Epithelial cell of proximal tubule (primary cell): ENCODE measurements at places on chromosomes 5 and 9. TPM values are rescaled to one million over a fixed set of nuclear protein-coding genes. Genes with fewer than 3 reads are reported as not detected.

The IFNA13 gene
- total RNA-seq = not detected in 2 replicates

- no peak for DNase-seq
Measured at GRCh38 chr5:81006947-81007636, 46.9 kb downstream of the RASGRF2 start.

GRCh38 chr5:129362456-129362855 lies 97.6 kb upstream of the ADAMTS19 start:
- DNase-seq = no peak

DNA sequence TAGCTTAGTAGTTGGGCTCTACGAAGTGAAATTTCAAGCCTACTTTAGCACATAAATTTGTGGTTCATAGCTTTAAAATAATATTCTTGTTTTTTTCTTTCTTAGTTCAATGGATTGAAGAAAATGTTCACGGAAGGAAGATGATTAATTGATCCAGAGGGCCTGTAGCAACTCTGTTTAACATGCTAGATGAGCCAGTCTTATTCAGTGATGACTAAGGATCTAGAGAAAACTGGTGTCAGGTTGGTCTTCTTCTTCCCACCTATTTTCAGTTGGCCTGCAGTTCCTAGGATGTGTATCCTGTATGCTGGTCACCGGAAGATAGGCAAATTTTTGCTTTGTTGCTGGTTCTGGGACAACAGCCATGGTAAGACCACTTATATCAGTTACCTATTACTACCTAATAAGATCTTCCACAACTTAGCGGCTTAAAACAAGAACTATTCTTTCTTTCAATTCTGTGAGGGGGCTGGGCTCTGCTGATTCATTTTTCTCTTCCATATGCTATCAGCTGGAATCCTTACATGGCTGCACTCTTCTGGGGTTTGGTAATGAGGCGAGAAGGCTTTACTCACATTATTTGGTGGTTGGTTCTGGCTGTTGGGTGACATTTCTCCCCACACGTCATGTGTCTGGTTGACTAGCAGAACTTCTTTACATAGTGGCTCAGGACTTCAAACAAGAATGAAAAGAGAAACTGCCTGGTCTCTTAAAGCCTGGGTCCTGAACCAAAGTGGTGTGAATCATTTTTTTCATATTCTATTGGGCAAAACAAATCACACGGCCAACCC lies 182.7 kb upstream of the ACTBL2 start:
- DNase-seq = no peak

DNA sequence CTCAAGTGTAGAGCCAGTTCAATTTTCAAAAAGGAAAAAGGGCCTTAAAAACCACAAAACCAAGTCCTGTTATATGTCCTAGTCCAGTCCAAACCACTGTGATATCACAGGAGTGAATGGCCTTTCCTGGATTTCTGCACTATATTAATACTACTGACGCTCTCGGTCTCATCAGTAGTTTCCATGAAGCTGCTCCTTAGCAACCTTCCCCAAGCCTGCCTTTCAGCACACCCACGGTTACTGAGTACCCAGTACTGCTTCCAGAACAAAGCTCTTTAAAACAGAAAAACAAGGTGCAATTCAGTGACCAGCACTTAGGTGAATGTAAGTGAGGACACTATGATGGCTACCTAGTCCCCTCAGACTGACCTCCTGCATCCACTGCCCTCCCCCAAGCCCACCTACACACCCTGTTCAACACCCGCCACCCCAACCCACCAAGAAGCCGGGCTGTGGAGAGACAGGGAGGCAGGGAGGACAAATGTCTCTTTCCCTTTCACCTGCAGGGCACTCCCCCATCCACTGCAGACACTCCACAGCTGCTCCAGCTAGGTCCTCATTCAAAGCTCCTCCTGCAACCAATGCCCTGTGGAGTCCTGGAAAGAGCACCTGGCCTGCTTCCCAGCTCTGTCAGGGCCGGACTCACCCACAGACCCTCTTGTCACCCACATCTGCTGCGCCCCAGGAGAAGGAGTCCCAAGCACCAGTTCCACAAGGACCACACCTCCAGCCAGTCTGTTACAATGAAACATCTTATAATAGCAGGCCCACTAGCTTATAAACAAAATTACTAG lies 25.9 kb downstream of the PSMB7 start:
- DNase-seq = no peak

DNA sequence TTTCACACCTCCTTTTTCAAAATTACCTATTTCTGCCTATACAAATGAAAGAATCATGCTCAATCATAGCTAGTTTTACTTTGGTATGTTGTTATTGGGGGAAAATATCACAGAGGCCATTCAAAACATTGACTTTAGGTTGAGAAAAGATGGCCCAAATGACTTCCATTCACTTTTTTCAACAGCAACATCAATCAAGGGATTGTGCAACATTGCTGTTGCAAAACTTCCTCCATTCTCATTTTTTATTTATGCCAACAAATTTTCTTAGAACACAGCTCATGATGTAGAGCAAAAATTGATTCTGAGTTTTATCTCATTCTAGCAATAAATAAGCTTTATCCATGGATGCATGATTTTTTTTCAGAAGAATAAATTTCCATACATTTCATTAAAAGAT lies 93.6 kb upstream of the RORB start:
- no peak for DNase-seq

The TMEM252 gene
- not detected in 2 replicates for total RNA-seq

The GPR150 gene
- total RNA-seq = 0.58 TPM in 1 of 2 replicates, not detected in the other

DNA sequence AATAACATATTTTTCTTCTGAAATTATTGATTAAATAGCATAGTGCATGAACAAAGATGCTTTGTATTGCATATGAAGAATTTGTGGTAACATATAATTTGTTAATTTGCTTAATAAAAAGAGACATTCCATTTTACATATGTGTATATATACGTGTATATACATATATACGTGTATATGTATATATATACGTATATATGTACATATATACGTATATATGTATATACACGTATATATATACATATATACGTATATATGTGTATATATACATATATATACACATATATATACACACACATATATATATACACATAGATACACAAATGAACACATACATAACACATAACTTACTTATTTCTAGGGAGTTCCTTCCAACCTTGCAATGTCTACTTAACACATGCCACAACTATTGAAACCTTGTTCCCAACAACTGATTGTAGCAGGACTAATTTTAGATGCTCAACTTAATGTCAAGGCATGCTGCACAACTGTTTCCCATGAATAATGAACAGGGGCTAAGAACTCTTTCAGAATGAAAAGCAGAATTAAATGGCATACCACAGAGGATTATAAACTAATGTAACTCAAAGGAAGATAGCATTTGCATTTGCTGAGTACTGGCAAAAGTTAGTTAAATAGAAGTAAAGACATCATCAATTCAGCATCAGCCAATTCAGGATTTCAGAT lies 17.4 kb downstream of the KIF24 start:
- DNase-seq = no peak

GRCh38 chr5:66306844-66307315 lies 162.8 kb downstream of the SREK1 start:
- no peak for DNase-seq

GRCh38 chr9:9997585-9997984 lies 615.2 kb downstream of the PTPRD start:
- no peak for DNase-seq

The SLC36A3 gene
- not detected in 2 replicates for total RNA-seq

GRCh38 chr9:132214027-132214622 lies 52.3 kb downstream of the NTNG2 start:
- no peak for DNase-seq

- no peak for DNase-seq
Measured at GRCh38 chr5:138694146-138694545, 59.1 kb upstream of the CTNNA1 start.

DNA sequence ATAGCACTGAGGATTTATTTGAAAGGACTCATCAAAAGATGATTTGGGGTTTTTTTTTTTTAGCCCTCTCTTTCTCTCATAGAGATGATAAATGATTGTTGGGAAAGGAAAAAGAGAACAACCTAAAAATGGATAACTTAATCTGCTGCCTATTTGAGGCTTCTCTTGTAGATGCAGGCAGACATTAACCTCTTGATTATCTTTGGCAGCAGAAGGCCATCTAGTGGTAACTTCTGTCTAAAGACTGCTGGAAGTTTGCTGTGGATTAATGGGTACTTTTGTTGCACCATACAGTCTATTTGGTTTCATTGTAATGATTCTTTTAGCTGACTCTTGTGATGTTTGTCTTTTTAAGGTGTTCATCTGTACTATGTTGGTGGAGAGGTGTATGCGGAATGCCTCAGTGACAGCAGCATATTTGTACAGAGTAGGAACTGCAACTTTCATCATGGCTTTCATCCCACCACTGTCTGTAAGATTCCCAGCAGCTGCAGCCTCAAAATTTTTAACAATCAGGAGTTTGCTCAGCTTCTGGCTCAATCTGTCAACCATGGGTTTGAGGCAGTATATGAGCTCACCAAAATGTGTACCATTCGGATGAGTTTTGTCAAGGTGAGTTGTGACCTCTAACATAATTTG lies 18.8 kb downstream of the SMIM32 start:
- DNase-seq = no peak

DNA sequence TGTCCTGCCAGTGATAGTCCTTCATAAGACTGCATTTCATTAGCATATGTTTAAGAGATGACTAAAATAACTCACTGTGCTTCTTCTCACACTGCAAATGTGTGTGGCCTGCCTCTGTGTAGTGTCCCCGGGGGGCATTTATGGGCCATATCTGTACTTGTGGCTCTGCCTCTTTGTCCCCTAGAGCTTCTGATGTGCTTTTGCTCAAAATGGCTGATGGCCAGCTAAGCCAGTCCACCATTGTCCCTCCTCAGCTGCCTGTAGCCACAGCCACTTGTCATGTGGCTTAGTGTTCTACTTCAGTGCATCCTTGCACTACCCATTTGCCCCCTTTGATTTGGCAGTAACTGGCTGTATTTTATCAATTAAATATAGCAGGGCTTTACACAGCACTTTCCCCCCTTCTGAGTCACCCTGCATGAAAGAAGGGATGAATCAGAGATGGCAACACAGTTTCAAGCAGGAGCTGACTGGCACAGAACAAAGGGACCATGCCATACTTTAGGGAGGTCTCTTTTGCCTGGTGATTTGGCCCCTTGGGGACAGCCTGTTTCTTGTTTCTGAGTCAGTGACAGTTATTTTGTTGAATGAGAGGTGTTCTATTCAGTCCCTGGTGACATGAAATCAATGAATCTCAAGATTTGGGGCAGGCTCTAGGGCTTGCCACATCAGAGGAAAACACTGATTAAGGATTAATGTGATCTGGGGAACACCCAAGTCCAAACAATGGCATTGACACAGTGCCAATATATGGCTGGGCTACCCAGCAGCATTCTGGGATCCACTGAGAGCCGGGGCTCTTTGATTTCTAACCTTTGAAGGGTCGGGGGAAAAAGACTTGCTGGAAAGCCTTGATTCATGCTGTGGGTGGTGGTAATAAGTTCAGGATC lies 245.5 kb downstream of the SMARCA2 start:
- DNase-seq = peak; percentile 66

GRCh38 chr5:90793183-90793582 lies 234.6 kb downstream of the ADGRV1 start:
- no peak for DNase-seq

GRCh38 chr9:127495884-127496555 lies 44.7 kb downstream of the LRSAM1 start:
- DNase-seq = no peak

The ANKRD33B gene
- total RNA-seq = 2.3 and 3.9 TPM in 2 replicates

The LAMC3 gene
- 0.14 and 0.29 TPM in 2 replicates for total RNA-seq

- DNase-seq = no peak
Measured at GRCh38 chr9:137188086-137188489, 272 bp downstream of the ANAPC2 start.

GRCh38 chr5:142319105-142319504 lies 5.7 kb downstream of the SPRY4 start:
- DNase-seq = no peak

- no peak for DNase-seq
Measured at GRCh38 chr5:170783498-170784247, at the start of gene GABRP. Gene GABRP, plus strand, starts transcription at chr5:170783725. Its CDS starts 4,891 bp downstream, at chr5:170788616.

GRCh38 chr9:13175732-13176131 lies 103.8 kb downstream of the MPDZ start:
- DNase-seq = no peak

The IFNB1 gene
- not detected in 2 replicates for total RNA-seq

DNA sequence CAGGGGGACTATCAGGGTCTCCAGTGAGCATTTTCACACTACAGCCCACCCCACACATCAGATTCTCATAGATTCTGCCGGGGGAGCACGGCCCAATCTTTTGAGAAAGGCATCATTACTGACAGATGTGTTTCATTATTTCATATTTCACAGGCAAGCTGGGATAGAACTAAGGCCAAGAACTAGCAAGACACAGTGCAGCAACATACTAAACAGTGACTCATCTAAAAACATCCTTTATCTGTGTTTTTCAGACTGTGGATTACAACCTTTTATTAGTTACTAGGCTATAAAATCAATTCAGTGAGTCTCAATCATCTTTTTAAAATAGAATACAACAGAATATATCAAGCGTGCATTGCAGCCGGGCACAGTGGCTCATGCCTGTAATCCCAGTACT lies 59.8 kb downstream of the CPLANE1 start:
- DNase-seq = no peak
